ENCODE measurements at places on chromosomes 7 and 10. TPM values are rescaled to one million over a fixed set of nuclear protein-coding genes. Genes with fewer than 3 reads are reported as not detected.
A peak's percentile ranks its signal among the peaks of the same experiment; 100 is the strongest.

ANLN gene
- total RNA-seq: 1.0 TPM

VIPR2 gene
- total RNA-seq: 20.5 TPM

ACBD7 gene
- not detected for total RNA-seq

TAS2R41 gene
- total RNA-seq: not detected

SPDYE17 gene
- not detected for total RNA-seq

OR2A1 gene
- total RNA-seq: not detected

OPN1SW gene
- total RNA-seq: not detected

PSAP gene
- total RNA-seq: 2,095 TPM

CLRN3 gene
- total RNA-seq: not detected

TPK1 gene
- 8.2 TPM for total RNA-seq

OTUD1 gene
- 30.7 TPM for total RNA-seq

BMPER gene
- total RNA-seq: 4.2 TPM

ASZ1 gene
- total RNA-seq: not detected

LBX1 gene
- 0.08 TPM for total RNA-seq

NEUROD6 gene
- not detected for total RNA-seq

ZNF239 gene
- 1.2 TPM for total RNA-seq

GRCh38 chr7:153588586-153588985, 463.6 kb upstream of the DPP6 start:
- no peaks in the 10 kb centered on the region for H3K4me1 ChIP-seq
- no peak for DNase-seq
- H3K27ac ChIP-seq: no peak overlapping the region
- H3K36me3 ChIP-seq: no peaks in the 10 kb centered on the region
- no peaks in the 10 kb centered on the region for H3K27me3 ChIP-seq

GRCh38 chr7:30168835-30169573, 34.2 kb downstream of the MTURN start:
- peaks cover 11% of the 10 kb centered on the region for H3K4me1 ChIP-seq
- no peaks in the 10 kb centered on the region for H3K36me3 ChIP-seq
- H3K27me3 ChIP-seq: no peaks in the 10 kb centered on the region
- no peak for DNase-seq
- no peak overlapping the region for H3K4me3 ChIP-seq
- H3K27ac ChIP-seq: no peak overlapping the region

DNA sequence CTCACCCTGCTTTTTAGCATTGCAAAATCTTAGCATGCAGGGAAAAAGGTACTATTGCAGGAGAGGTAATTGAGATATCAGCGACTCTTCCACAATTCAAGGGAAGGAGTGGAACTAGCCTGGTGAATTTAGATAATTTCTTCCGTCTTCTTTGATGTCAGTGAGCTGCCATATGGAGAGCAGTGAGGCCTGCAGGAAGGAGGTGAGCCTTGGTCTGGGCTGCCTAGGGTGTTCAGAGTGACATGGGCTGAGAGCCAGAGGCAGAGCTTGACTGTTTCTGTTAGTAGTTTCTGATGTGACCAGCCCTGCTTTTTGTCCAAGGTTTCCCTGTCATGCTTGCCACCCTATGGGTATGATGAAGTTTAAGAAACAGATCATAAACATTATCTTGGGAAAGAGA, 28.6 kb downstream of the KAT6B start:
- H3K4me3 ChIP-seq: no peak overlapping the region
- DNase-seq: peak; percentile 50
- H3K27me3 ChIP-seq: no peaks in the 10 kb centered on the region
- peaks cover 56% of the 10 kb centered on the region for H3K4me1 ChIP-seq

- no peak for DNase-seq
- no peak overlapping the region for H3K27ac ChIP-seq
- no peaks in the 10 kb centered on the region for H3K36me3 ChIP-seq
- H3K27me3 ChIP-seq: no peaks in the 10 kb centered on the region
- no peaks in the 10 kb centered on the region for H3K4me1 ChIP-seq
- H3K4me3 ChIP-seq: no peak overlapping the region
These were observed 183.2 kb upstream of the NEBL start for GRCh38 chr10:21080261-21080660.

GRCh38 chr7:43637114-43637806, 54.4 kb downstream of the STK17A start:
- H3K27ac ChIP-seq: no peak overlapping the region
- H3K27me3 ChIP-seq: no peaks in the 10 kb centered on the region
- DNase-seq: no peak
- peaks cover 14% of the 10 kb centered on the region for H3K4me1 ChIP-seq

GRCh38 chr7:87404674-87405073, 59.2 kb downstream of the CROT start:
- DNase-seq: no peak
- H3K4me1 ChIP-seq: no peaks in the 10 kb centered on the region
- H3K27ac ChIP-seq: no peak overlapping the region
- no peak overlapping the region for H3K4me3 ChIP-seq
- H3K27me3 ChIP-seq: no peaks in the 10 kb centered on the region

DNA sequence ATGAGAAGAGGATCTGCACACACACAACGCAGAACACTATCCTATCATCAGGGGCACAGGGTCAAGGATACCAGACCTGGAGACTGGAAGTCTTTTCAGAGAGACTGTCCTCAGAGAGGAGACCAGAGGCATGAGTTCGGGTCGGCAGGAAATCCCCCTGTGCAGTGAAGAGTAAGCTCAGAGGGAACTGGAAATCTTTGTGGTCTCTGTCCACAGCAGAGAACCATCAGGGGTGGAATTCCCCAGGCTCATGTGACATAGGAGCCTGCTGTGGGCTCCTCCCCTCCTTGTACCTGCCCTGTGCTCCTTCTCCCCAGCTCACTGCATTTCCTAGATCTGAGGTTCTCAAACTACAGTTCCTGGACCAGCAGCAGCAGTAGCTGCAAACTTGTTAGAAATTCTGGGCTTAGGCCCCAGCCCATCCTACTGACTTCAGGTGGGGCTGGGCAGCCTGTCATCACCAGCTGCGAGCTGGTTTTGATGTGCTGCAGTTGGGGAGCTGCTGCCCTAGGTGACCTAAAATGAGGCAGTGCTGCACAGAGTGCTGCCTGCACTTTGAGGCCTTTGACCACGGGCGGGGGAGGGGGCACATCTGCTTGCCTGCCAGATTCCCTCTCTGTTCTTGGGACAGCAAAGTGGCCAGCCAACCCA, 2.4 kb downstream of the ZMIZ2 start:
- no peak overlapping the region for H3K4me3 ChIP-seq
- no peak for DNase-seq
- H3K36me3 ChIP-seq: no peaks in the 10 kb centered on the region
- peak overlapping the region; percentile 42 for H3K27ac ChIP-seq

DNA sequence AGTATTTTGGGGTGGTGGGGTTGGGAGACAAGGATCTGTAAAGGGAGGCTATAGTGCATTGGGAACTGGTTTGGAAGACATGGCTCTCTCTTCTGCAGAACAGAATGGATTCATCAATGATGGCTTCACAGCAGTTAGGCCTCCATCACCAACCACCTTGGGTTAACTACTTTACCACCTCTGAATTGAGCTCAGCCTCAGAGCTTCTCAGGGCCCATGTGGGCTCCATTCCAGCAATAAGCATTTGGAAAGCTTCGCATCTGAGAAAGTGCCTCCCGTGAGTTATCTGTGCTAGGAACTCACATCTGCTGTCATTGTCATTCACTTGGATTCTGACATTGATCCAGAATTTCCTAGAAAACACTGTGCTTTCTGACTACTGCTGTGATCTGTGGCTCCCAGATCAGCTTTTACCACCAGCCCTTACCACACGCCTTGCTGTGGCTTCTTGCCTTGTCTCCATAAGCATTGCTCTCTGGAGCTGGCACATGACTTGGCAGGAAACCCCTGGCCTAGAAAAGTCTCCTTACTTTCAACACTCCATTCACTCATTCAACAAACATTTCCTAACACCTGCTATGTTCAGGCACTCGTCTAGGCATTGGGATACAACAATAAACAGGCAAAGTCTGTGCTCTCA, 70.7 kb upstream of the ADO start:
- peak; percentile 66 for DNase-seq
- H3K27me3 ChIP-seq: no peaks in the 10 kb centered on the region
- H3K4me1 ChIP-seq: peaks cover 27% of the 10 kb centered on the region
- no peak overlapping the region for H3K4me3 ChIP-seq
- no peak overlapping the region for H3K27ac ChIP-seq

DNA sequence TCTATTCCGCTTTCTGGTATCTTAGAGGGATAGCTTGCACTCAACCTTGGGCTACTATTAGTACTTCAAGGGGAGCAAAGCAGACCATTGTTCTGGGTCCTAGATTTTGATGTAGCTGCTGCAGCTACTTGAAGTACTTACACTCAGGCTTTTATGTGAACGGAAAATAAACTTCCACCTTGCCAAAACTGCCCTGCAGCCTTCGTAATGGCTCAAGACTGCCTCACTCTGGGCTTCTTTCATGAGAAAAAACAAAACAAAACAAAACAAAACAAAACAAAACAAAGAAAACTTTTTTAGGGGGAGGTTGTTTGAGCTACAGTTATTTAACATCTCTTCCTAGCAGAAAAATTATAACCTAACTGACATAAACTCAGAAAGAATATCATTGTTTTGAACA, 19.4 kb upstream of the EPHB6 start:
- no peak for DNase-seq
- H3K4me3 ChIP-seq: no peak overlapping the region
- no peak overlapping the region for H3K27ac ChIP-seq
- no peaks in the 10 kb centered on the region for H3K36me3 ChIP-seq

GRCh38 chr7:103116991-103117390, 31.9 kb downstream of the NAPEPLD start:
- H3K36me3 ChIP-seq: no peaks in the 10 kb centered on the region
- DNase-seq: no peak
- H3K27me3 ChIP-seq: no peaks in the 10 kb centered on the region

- H3K36me3 ChIP-seq: peaks cover 65% of the 10 kb centered on the region
- H3K4me3 ChIP-seq: no peak overlapping the region
- no peaks in the 10 kb centered on the region for H3K27me3 ChIP-seq
- DNase-seq: no peak
- H3K4me1 ChIP-seq: peaks cover 12% of the 10 kb centered on the region
These were observed 11.3 kb downstream of the PI4K2A start for GRCh38 chr10:97651773-97652172.

GRCh38 chr10:110857265-110858171, 14.2 kb upstream of the PDCD4 start:
- H3K27ac ChIP-seq: peak overlapping the region; percentile 38
- H3K4me3 ChIP-seq: no peak overlapping the region
- no peaks in the 10 kb centered on the region for H3K36me3 ChIP-seq

GRCh38 chr10:118551535-118552100, 43.8 kb downstream of the PRLHR start:
- no peak overlapping the region for H3K4me3 ChIP-seq
- no peak for DNase-seq
- H3K27me3 ChIP-seq: no peaks in the 10 kb centered on the region

GRCh38 chr7:96127746-96128145, 194.2 kb downstream of the SLC25A13 start:
- peaks cover 42% of the 10 kb centered on the region for H3K36me3 ChIP-seq
- H3K27me3 ChIP-seq: no peaks in the 10 kb centered on the region
- no peak overlapping the region for H3K27ac ChIP-seq
- H3K4me3 ChIP-seq: no peak overlapping the region
- DNase-seq: no peak

GRCh38 chr10:33623669-33624068, 289.2 kb upstream of the NRP1 start:
- DNase-seq: no peak
- no peaks in the 10 kb centered on the region for H3K4me1 ChIP-seq
- H3K36me3 ChIP-seq: no peaks in the 10 kb centered on the region
- no peaks in the 10 kb centered on the region for H3K27me3 ChIP-seq
- H3K4me3 ChIP-seq: no peak overlapping the region

GRCh38 chr10:20147684-20148083, 331.5 kb downstream of the PLXDC2 start:
- no peaks in the 10 kb centered on the region for H3K4me1 ChIP-seq
- no peak overlapping the region for H3K27ac ChIP-seq
- H3K4me3 ChIP-seq: no peak overlapping the region
- H3K27me3 ChIP-seq: no peaks in the 10 kb centered on the region
- peaks cover 33% of the 10 kb centered on the region for H3K36me3 ChIP-seq

DNA sequence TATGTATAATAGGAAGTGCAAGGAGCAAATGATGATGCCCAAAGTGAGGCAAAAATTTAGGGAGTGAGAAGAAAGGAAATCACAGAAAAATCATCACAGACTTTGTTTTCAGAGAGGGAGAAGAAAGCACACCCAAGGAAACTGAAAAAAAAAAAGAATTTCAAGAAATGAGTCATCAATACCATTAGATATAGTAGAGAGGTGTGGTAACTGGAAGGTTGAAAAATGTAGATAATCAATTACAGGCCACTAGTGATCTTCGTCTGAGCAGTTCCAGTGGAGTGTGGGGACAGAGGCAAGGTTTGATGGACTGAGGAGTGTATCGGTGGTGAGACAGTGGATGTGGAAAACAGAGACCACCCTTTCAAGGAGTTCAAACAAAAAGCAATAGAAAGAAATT, 31.7 kb downstream of the ASB4 start:
- H3K4me1 ChIP-seq: no peaks in the 10 kb centered on the region
- no peaks in the 10 kb centered on the region for H3K36me3 ChIP-seq
- no peak overlapping the region for H3K4me3 ChIP-seq

GRCh38 chr10:115972426-115972825, 300.6 kb downstream of the GFRA1 start:
- DNase-seq: no peak
- H3K27ac ChIP-seq: no peak overlapping the region
- no peaks in the 10 kb centered on the region for H3K4me1 ChIP-seq
- H3K36me3 ChIP-seq: no peaks in the 10 kb centered on the region

- no peak overlapping the region for H3K27ac ChIP-seq
- H3K27me3 ChIP-seq: no peaks in the 10 kb centered on the region
- no peak overlapping the region for H3K4me3 ChIP-seq
- H3K4me1 ChIP-seq: peaks cover 34% of the 10 kb centered on the region
These were observed 140.4 kb upstream of the ZMIZ1 start for GRCh38 chr10:78928330-78928729.

GRCh38 chr7:130950741-130951140, 216.7 kb upstream of the KLF14 start:
- no peaks in the 10 kb centered on the region for H3K27me3 ChIP-seq
- H3K36me3 ChIP-seq: no peaks in the 10 kb centered on the region

DNA sequence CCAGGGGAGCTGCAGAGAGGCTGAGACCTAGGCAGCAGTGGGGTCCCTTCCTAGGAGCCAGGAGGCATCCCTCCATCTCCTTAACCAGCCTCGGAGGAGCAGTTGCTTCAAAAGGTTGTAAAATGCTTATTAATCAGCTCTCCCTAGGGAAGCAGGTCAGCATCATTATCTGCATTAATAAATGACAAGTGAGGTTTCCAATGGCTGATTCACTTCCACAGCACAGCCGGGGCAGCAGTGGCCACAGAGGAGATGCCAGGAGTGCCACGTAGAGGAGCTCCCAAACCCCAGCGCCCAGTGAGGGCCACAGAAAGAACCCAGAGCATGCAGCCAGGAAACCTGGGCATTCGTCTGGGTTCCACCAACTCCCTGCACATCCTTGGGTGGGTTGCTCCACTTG, 8.2 kb upstream of the NPFFR1 start:
- no peaks in the 10 kb centered on the region for H3K36me3 ChIP-seq
- H3K4me1 ChIP-seq: peaks cover 12% of the 10 kb centered on the region
- DNase-seq: no peak
- H3K4me3 ChIP-seq: no peak overlapping the region
